ENCODE measurements at places on chromosomes 1 and 21.
A peak's percentile ranks its signal among the peaks of the same experiment; 100 is the strongest.

GRCh38 chr1:53477651-53478501, 18.7 kb downstream of the DMRTB1 start:
- DNase-seq = no peak

GRCh38 chr1:225578251-225578977, 74.5 kb downstream of the ENAH start:
- DNase-seq = no peak

DNA sequence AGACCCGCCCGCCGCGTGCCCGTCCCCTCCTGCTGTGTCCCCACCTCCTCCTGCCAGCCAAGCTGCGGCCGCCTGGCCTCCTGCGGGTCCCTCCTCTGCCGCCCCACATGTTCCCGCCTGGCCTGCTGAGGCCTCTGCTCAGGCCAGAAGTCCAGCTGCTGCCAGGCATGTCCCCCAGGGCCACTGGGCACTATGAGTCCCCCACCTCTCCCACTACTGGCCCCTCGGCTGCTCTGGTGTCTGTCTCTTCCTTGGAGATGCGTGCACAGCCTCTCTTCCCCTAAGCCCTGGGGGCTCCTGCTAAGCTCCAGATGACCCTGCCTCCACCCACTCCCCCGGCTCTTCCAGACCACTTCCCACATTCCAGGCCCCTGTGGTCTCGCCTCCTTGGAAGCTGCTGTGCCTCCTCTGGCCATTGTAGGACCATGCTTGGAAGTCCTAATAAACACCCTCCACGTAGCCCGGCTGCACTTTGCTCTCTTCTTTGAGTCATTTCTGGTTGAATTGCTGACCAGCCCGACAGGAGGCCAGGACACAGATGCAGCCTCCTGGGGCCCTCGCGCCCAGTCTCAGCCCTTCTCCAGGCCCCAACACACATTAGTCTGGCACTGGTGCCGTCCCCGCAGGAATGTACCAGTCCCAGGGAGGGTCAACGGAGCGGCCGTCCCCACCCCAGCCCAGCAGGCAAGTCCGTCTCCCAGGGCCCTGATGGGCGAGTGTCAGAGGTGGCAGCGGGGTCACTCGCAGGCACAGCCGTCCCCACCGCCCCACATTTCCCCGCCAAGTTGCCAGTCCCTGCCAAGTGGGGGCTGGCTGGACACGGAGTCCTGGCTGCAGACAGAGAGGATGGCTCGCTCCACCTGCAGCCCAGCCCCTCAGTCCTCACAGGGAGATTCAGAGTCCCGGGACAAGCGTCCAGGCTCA, 1.1 kb downstream of the KRTAP10-12 start:
- no peak for DNase-seq

GRCh38 chr21:18776936-18777335, 373.4 kb upstream of the TMPRSS15 start:
- no peak for DNase-seq

DNA sequence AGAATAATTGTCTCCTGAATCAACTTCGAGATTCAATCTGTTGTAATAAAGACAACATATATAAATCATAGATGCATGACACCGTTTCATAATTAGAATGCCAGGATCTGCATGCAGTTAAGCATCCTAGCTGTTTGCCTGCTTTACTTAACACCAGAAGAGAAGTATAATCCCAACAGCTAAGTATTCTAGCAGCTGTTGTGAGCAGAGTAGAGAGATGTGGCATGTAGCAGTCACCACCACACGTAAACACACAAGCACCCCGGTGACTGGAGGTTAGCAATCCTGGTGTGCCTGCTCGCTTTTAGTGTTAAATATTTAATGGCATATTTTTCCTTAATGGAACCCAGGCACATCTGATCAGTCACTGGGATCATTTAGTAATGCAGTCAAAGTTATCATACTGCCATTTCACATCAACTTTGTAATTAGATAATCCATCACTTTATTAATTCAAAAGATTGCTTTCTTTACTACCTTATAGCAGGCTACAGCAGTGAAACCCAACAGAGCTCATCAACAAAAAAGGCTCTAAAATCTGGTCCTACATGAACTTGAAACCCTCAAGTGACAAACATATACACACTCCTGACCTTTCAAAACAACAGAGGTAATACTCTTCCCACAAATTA, 187.9 kb downstream of the SMYD3 start:
- no peak for DNase-seq

GRCh38 chr1:234692966-234693580, 83.1 kb upstream of the IRF2BP2 start:
- no peak for DNase-seq

DNA sequence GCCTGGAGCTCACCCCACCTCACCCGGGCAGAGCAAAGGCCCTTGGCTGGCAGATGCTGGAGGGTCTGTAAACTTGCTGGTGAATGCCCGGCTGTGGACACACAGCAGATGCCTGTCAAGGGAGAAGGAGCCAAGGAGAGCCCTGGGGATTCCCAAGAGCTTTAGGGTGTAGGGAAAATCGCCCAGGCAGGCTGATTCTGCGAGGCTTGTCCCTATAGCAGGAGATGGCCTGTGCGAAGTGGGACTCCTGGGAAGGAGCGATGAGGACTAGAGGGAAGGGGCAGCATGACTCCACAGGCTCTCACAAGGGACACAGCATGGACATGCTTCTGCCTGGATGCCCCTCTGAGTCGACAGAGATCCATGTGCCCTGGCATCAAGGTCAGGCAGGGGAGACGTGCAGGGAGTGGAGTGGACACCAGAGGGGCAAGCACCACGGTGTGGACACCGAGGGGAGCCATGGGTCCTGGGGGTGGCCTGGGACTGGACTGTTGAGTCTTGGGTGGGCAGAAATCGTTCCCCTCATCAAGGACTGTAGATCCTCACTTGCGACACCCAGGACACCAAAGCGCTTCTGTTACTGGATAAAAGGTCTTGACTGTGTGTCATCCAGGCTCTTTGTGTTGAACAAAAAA, 71.4 kb upstream of the ABCG1 start:
- no peak for DNase-seq

GRCh38 chr1:51946300-51946699, 44.2 kb downstream of the RAB3B start:
- DNase-seq = no peak

- DNase-seq = no peak
Observed at GRCh38 chr1:93206567-93206954, 26.0 kb downstream of the CCDC18 start.

- no peak for DNase-seq
Observed at GRCh38 chr1:192376374-192376773, 59.6 kb downstream of the RGS21 start.

DNA sequence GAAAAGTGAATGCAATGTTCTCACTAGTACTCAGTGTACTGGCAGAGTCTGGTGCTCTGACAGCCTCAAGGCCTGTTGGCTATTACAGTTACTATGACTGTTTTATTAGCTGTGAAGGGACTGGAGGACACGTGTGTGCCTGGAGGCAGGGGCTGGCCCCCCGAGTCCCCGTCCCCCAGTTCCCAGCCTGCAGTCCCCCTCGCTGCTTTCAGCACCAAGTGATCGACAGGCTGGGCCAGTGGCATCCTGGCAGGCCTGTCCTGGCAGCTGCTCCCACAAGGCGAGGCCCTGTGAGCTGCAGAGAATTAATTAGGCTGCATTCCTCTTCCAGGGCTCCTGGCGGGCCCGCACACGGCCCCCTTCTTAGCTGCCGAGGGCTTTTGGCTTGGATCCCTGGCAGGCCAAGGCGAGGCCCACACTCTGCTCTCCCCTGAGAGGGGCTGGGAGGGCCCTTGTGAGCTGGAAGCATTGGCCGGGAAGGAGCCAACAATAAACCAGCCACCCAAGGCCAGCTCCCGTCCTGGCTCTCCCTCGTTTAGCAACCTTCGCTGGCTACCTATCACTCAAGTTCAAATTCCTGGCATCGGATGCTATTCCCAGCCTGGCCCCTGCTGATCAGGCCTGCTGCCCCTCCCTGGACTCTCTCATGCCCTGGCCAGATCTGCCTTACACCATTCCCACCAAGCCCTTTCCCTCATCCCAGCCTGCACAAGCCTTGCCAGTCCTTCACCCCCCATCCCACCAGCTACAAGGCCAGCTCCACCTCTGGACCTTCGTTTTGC, 9.8 kb downstream of the EDN2 start:
- no peak for DNase-seq

DNA sequence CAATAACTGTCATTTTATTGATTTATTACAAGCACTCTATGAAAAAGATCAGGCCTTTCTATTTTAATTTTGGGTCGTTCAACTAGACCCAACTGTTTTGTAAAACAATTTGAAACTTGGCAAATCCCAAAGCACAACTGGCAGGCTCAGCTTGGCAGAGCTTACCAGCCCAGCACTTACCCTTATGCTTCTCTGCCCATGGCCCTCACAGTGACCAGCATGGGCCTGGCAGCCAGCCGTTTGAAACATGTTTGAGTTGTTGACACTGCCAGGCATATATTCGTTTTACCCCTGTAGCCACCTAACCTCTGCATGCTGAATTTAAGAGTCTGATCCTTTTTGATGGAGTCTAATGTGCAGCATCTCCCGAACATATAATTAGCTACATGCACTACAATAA, 796.7 kb upstream of the ADGRL2 start:
- no peak for DNase-seq

DNA sequence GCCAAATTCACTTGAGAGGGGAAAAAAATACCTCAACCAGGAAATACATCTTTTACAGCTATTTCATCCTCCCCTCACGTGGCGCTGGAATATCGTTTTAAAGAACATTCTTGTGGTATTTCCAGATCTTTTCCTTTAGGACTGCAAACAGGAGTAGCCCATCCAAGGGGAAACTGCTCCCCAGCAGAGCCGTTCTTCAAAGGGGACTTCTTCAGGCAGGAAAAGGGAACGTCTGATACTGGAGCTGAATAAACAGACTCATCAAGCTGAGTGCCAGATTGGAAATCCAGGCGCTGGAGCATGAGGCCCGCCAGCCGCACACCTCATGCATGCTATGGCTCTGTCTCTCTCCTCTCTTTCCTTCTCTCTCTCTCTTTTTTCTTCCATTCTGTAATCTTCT, 34.0 kb upstream of the PROX1 start:
- no peak for DNase-seq

DNA sequence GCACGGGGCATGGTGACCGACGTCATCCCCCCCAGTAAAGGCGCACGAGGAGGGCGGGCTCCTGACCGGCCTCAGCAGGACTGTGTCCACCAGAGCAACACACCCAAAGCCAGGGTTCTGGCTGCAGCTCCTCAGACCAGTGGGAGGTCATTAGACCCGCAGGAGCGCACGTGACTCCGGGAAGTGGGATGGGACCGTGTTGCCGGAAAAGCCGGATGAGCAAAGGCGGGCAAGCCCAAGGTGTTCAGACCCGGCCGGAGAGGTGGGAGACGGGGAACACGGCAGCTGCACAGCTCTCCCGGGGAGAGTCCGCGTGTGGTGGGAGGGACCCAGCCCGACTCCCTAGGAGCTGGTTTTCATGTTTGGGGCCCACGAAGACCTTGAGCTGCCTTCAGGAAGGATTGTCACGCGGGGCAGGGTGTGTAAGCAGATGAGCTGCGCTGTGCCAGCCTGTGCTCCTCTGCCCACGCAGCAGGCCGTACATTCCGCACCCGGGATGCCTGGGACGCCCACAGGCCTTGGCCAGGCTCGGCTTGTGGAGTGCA, 20.6 kb upstream of the TRAPPC10 start:
- DNase-seq = no peak

DNA sequence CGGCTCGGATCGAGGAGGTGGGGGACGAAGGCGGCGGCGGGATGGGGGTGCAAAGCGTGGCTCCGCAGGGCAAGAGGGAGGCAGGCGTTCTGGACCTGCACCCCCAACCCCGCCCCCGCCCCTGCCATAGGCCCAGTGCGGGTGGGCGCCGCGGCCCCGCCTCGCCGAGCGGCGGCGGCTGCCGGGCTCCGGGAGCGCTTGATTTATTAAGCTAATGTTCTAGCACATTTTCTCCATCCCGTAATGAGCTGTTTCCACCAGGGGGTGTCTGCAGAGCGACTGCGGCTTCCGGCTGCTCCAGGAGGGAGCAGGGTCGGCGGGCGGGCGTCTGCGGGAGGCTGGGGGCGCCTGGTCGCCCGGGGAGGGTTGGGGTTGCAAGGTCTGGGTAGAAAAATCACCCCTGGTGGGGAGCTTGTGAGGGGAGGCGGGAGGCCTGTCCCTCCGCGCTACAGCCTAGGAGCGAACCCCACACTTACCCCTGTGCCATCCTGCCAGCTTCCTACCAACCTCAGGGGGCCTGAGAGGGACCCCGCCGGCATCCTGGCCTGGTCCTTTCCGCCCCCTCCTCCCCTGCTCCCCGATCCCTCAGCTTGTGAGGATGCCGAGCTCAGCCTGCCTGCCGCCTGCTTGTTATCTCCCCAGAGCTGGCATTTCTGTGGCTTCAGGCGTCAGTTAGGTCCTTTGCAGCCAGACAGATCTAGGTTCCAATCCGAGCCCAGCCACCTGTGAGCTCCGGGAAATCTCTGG, 48.5 kb upstream of the ACOT11 start:
- peak; percentile 32 for DNase-seq

GRCh38 chr1:232990176-232991128, 40.0 kb downstream of the NTPCR start:
- DNase-seq = no peak

DNA sequence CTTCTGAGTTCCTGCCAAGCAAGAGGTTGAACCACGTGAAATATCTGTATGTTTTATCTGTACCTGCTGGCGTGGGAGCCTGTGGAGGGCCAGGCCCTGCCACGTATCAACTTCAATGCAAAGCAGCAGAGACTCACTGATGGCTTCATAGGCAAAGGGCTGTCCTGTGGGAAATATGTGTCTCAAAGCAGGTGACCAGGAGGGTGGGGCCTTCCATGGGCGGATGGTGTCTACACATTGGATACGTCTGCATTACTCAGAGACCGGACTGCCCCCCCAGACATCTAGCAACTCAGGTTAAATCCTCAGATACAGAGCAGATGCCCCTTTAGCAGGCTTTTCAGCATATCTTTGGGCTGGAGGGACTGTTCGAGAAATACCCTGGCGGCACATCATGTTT, 210.8 kb upstream of the C1orf174 start:
- no peak for DNase-seq

DNA sequence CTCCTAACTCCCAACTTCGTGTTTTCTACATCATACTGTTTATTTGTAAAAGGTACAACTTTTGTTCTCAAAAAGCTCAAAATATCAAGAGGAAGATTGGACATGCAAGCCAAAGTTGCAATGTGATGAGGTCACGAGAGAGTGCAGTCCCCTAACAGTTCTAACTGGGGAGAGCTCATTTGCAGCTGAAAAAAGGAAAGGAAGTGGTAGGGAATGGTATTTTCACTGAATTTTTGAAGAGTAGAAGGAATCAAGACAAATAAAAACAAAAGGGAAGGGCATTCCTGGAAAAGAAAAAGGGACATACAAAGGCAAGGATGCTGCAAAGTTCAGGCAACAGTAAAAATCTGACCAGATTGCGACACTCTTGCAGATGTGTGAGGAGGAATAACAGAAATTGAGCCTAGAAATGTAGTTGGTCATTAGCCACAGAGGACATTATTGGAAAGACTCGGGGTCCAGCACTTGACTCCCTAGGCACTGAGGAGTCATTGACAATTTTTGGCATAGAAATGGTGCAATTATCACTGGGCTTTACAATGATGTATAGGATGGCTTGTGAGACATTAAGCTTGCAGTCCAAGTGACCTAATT, 67.9 kb downstream of the TBX15 start:
- no peak for DNase-seq

Measured in naive thymus-derived CD8-positive, alpha-beta T cell (primary cell).